NCI-H1930 (cell line): ENCODE measurements at places on chromosomes 13 and 19.

DNA sequence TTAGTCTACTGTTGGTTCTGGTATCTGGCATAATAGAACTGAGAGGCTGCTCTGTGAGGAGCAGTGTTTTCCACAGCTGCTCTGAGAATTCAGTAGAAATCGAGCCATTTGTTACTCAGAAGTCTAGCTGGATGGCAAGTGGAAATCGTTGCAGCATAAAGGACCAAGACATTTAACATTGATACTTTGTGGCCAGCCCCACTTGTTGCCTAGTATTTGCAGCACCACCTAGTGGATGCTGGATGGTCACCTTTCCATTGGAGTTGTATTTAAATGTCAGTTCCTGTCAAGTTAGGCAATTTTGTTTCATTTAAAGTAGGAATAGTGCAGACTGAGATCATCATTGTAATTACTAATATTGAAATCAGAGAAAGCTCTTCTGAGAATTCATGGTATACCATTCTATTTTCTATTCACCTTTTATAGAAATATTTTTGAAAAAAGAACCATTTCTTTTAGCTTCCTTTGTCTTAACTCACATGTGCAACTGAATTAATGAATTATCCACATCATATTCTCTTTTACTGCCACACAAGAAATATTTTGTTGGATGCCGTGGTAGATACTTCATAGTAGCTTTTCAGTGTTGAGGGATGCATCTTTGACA is 64.6 kb downstream of the PDS5B start:
- DNase-seq: peak; percentile 30

- no peak for DNase-seq
Observed at GRCh38 chr13:76330761-76331160, 555.4 kb downstream of the KCTD12 start.

DNA sequence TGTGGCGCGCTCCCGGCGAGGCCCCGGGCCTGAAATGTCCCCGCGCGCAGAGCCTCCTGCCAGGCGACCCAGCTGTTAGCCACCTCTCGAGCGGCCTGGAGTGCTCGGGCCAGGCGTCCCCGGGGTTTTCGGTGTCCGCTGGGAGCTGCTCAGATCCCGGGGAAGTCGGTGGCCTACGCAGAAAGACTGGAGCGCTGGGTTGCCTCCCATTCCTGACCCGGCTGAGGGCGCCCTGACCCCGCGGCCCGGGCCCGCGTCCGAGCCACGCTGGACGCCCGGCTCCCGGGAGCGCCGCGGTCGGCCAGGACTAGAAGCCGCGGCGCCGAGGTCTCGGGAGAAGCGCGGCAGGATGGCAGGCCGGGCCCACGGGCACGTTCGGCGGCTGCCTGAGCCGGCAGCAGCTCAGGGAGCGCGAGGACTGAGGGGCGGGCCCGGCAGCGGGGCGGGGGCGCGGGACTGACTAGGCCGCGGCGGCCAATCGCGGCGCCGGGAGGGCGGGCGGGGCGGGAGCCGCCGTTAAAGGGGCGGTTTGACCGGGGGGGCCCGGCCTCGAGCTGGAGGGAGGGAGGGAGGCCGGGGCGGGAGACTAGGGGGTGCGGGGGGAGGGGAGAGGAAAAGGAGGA is 1.3 kb upstream of the ZIC2 start:
- DNase-seq: peak; percentile 89

GRCh38 chr19:6425732-6426620 is 1.4 kb upstream of the KHSRP start:
- no peak for DNase-seq

GRCh38 chr13:76672420-76672819 is 213.8 kb downstream of the KCTD12 start:
- no peak for DNase-seq

- no peak for DNase-seq
Observed at GRCh38 chr19:1213391-1214286, 8.1 kb downstream of the STK11 start.

- no peak for DNase-seq
Observed at GRCh38 chr19:31112158-31112557, 237.1 kb downstream of the TSHZ3 start.

GRCh38 chr13:65789815-65790214 is 1440.3 kb downstream of the PCDH9 start:
- DNase-seq: no peak

GRCh38 chr19:2625434-2625833 is 77.1 kb downstream of the GNG7 start:
- no peak for DNase-seq
